ENCODE measurements at places on chromosomes 5 and 9. TPM values are rescaled to one million over a fixed set of nuclear protein-coding genes. Genes with fewer than 3 reads are reported as not detected.

DNA sequence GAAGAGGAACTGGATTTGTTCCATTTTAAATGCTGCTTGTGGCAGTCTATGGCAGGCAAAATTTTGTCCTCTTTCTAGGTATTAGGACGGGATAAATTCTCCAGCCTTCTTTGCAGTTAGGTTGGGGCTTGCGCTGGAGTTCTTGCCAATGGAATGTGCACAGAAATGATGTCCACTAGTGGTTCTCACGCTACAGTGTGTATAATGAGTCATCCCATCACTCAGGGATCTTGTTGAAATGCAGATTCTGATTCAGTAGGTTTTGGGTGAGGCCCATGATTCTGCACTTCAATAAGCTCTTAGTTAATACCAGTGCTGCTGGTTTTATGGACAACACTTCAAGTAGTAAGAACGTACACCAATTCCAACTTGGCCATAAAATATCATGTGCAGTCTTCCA is 317.6 kb upstream of the KLF4 start:
- H3K4me1 ChIP-seq: no peaks in the 10 kb centered on the region
- no peak for DNase-seq
- peaks cover 4% of the 10 kb centered on the region for H3K27me3 ChIP-seq
- H3K4me3 ChIP-seq: no peak overlapping the region
- H3K27ac ChIP-seq: no peak overlapping the region

DNA sequence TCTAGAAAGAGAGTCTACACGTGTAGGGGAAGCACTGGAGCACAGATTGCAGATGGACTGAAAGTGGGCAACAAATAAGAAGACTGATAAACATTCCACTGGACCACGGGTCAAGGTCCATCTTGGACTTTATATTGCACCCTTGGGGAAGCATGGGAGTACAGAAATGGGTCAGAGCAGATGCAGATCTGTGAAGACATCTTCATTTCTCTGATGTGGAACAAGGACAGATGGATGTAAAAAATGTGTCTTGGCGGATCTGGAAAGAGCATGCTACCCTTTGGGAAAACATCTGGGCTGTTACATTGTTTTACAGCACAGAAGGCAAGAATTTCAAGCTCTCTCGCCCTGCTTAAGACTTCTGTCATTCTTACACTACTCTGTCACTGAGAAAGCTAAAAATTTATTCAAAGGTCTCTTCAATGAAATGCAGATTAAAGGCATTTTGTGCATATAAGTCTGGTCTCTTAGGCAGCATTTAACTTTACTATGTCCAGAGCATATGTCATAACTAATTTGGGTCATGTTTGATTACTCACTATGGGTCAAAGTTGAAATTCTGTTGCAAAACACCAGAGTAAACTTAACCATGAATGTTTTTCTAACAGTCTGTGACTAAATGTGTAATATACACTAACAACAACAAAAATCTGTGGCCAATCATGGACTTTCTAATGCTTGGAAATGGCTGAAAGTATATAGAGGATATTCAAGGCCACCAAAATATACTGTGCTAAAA is 756.4 kb upstream of the DMAC1 start:
- no peaks in the 10 kb centered on the region for H3K4me1 ChIP-seq
- H3K4me3 ChIP-seq: no peak overlapping the region
- H3K36me3 ChIP-seq: no peaks in the 10 kb centered on the region
- H3K27ac ChIP-seq: no peak overlapping the region

DNA sequence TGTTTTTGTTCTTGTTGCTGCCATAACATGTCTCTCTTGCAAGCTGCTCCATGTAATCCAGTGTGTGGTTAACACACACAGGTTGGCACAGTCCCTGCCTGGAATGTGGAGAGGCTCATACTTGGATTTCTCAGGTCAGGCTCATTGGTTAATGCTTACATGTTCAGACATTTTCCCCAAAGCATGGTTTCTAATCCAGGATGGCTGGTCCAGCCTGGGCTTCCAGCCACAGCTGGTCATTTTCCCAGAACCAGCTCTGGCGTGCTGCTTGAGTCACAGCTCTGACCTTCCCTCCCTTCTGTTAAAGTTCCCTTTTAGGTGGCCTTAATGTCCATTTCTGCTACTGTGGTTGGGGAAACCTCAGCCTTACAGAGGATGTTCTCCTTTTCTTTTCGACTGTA is 294.3 kb downstream of the TAF11L14 start:
- no peak overlapping the region for H3K4me3 ChIP-seq
- DNase-seq: no peak
- no peaks in the 10 kb centered on the region for H3K36me3 ChIP-seq
- no peaks in the 10 kb centered on the region for H3K27me3 ChIP-seq

DNA sequence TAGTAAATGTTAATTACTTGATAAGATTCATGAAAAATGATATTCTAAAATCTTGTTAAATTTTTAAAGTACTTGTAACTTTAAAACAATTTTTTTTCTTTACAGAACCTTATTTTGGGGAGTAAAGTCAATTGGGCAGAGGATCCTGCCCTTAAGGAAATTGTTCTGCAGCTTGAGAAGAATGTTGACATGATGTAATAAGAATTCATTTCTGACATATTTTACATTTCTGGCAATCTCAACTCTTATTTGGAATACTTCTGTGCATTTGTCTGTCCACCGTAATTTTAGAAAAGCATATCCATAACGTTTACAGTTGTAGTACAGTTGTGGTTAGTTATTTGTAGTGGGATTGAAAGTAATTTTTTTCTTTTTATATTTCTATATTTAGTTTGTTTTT is 20.2 kb downstream of the CENPH start:
- H3K36me3 ChIP-seq: peaks cover 41% of the 10 kb centered on the region
- peaks cover 9% of the 10 kb centered on the region for H3K4me1 ChIP-seq
- no peaks in the 10 kb centered on the region for H3K27me3 ChIP-seq
- no peak for DNase-seq

DNA sequence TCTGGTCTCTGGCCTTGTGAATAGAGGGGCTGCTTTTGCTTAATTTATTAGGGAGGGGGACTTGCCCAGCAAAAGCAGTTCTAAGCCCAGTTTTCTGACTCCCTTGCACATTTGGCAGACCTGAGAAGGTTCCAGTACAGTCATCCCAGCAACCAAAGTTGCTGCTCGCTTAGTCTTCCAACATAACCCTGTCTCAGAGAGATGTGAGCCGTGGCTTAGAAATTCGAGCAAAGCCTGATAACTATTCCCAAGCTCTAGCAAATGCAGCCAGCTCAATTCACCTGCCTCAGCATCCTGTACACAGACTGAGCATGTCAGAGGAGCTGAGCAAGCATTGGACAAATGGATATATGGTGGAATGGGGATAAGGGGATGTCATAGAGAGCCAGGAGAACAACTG is 401.9 kb downstream of the SPOCK1 start:
- no peak overlapping the region for H3K4me3 ChIP-seq
- H3K27ac ChIP-seq: no peak overlapping the region
- no peak for DNase-seq
- H3K4me1 ChIP-seq: no peaks in the 10 kb centered on the region
- H3K36me3 ChIP-seq: no peaks in the 10 kb centered on the region

DNA sequence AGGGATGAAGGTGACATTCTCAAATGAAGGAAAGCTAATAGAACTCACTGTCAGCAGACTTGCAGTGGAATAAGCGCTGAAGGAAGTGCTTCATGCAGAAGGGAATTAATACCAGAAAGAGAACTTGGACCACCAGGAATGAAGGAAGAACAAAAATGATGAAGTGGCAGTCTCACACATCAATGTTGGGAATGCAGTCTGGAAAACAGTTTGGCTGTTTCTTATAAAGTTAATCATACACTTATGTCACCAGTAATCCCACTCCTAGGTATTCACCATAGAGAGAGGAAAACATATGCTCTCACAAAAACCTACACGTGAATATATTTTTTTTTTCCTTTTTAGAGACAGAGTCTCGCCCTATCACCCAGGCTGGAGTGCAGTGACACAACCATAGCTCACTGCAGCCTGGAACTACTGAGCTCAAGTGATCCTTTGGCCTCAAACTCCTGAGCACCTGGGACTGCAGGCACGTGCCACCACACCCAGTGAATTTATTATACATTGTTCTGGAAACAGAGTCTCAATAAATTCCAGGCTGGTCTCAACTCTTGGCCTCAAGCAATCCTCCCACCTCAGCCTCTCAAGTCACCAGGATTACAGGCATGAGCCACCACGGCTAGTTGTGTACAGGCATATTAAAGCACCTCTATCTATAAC is 81.2 kb downstream of the ROR2 start:
- no peak overlapping the region for H3K4me3 ChIP-seq
- no peaks in the 10 kb centered on the region for H3K27me3 ChIP-seq

GRCh38 chr9:10230512-10230911 is 382.3 kb downstream of the PTPRD start:
- no peaks in the 10 kb centered on the region for H3K36me3 ChIP-seq
- no peaks in the 10 kb centered on the region for H3K4me1 ChIP-seq
- no peak overlapping the region for H3K4me3 ChIP-seq
- no peaks in the 10 kb centered on the region for H3K27me3 ChIP-seq
- no peak for DNase-seq

The S100Z gene
- 0.36 TPM for total RNA-seq

The CCNH gene
- total RNA-seq: 100 TPM

The SMIM3 gene
- 13.7 TPM for total RNA-seq

The CAMK4 gene
- total RNA-seq: 0.35 TPM

The KIF4B gene
- total RNA-seq: 0.07 TPM

The IL31RA gene
- not detected for total RNA-seq

All from K562 (cell line).